ENCODE measurements at places on chromosomes 3 and 15.

DNA sequence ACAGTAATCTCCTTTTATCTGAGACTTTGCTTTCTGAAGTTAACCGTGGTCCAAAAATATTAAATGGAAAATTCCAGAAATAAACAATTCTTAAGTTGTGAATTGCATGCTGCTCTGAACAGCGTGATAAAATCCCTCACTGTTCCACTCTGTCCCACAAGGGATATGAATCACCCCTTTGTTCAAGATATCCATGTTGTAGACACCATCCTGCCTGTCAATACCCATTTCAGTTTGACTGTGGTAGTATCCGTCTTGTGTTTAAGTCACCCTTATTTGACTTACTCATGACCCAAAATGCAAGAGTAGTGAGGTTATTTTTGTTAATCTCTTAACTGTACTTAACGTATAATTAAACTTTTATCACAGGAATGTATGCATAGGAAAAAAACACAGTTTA is 435.0 kb downstream of the SHQ1 start:
- no peak for DNase-seq

DNA sequence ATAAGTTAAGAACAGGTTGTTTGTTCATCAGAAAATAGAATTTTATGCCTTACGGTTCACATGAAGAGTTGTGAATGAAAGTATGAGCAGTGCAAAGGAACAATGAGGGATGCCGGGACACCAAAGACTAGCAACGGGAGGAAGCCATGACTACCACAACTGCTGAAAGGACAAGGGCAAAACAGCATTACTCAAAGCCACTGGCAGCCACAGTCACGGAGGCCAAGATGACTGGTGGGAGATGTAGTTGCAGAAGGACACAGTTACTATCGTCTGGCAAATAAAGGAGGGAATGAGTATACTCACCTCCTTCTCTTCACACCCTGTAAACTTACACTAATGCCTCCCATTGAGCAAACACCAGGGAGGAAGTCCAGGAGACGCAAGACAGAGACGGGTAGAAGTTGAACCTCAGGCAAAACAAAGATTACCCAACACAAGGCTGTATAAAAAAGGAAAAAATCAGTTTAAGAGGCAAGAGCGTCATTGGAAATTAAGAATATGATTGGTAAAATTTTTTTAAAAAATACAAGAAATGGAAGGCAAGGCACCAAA is 675.5 kb downstream of the FHIT start:
- DNase-seq = no peak

DNA sequence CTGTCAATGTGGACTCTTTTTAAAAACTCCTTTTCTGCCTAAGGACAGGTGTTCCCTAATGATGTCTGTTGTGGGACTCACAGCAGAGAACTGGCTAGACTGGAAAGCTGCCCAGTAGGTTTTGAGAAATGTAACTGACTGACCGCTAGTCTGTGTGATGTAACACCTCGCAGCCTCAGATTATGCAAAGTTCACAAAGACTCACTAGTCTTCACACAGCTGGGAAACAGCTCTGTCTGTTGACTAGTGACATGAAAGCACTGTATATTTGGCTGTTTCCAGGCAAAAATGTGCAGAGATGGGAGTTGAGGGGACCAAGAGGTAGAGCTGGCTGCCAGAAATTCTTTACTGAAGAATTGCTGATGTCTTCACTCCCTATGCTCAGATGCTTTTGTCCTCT is 10.3 kb downstream of the PDZRN3 start:
- no peak for DNase-seq

DNA sequence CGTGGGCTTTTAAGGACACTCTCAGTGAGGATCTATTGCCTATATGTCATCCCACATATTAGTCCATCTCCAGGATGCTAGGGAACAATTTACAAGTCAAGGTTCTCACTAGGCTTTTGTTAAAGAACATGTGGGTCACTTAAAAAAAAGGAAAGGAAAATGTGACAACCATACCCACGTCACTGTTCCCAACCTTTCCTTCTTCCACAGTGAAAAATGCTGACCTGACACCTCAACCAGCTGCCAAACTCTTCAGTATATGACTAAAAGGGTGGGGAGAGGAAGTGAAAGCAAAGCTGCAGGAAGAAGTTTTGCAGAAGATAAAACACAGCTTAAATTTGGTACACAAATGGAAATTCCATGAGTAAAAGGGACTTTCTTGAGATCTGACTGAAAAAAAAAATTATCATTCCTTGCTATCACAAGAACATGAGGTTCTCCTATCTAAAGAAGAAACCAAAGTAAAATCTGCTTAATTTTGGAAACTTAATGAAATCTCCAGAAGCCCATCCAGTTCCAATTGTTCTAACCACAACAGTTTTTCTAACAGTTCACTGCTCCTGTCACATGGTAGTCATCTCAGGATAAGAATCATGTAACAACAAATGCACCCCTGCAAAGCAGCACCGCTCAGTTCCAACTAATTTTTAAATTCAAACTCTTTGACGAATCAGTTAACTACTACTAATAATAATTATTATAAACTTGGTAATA is 117.0 kb upstream of the TSPAN3 start:
- DNase-seq = no peak

- no peak for DNase-seq
These were observed 1.0 kb downstream of the OGG1 start for GRCh38 chr3:9750556-9751411.

- no peak for DNase-seq
These were observed 3.0 kb downstream of the KNG1 start for GRCh38 chr3:186719945-186720739.

DNA sequence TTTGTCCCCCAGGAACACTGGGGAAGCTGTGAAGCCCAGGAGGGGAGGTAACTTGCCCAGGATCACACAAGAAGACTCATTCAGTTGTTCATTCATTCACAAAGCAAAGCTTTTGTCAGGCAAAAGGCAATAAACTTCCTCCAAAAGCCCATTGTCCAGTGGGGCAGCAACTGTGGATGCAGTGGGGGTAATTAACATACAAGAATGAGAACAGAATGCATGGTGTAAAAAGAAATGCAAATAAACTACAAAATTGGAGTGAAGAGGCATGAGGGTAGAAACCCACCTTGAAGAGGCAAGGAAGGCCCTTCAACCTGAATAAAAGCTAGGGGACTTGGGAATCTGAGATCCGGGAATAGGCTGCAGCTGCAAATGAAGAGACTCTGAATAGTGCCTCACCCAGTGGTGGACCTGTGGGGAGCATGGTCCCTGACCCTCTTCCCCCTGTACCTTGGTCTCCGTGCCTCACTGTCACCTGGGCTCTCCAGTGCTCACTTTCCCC is 363.6 kb downstream of the CLSTN2 start:
- DNase-seq = peak; percentile 70

DNA sequence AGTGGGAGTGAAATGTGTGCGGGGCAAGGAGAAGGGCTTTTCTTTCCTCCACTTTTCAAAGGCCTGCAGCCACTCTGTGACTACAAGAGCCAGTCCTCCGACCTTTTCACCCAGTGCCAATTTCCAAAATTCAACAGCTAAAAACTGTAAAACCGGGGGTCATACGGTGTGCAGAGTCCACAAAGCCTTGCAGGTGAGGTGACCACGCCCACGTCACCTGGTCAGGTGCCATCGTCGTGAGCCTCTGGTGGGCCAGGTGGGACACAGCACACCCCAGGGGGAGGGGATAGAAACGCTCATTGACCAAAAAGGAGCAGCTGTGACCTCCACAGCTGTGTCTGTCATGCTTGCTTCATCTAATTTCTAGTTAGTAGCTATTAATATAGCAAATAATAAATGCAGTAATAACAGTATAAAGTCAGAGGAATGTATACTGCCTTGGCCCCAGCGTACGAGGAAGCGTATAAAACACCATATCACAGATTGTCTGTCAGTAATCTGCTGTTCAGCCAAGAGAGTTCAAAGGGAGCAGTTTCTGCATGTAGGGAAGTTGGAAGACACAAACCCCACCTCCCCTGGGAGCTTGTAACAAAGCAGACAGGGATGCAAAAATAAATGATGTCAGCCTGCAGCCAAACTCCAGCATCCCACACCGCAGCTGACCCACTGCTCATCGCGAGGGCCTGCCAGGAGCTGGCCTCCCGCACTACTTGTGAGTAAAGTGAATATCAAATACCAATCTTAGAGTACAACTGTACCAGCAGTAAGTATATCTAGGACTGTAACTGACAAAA is 86.7 kb downstream of the VGLL4 start:
- no peak for DNase-seq

GRCh38 chr3:181719991-181720680 is 8.4 kb downstream of the SOX2 start:
- DNase-seq = no peak

DNA sequence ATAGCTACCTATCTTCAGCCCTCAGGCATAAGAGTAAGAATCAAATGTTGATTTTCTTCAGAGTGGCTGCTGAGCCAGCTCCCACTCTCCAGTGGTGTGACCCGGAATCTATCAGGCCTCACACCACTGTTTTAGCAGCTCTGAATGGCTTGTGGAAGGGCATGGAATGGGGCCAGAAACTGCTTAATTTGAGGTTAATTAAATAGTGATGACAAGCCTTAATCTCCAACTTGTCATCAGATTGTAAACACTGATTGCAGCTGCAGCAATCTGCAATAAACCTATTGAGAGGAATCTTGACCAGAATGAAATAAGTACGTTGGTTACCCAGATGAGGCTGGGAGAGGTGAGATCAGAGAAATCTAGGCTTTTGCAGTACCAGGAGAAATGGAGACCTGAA is 317.4 kb downstream of the FHIT start:
- DNase-seq = no peak

DNA sequence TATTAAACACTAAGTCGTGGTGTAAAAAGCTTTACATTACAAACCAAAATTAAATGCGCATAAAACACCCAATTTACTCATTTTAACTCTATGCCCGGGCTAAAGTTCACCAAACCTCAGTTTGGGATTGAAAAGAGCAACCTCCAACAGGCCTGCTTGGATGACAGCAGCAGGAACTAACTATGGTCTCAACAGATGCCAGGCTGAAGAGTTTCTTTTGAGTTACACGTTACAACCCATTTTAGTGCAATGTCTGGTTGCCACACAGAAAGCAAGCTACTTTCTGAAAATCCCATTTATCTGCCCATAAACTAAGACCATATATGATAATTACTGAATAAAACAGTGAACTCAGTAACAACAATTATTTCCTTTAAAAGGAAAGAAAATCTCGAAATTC is 2.2 kb downstream of the SATB1 start:
- DNase-seq = no peak

DNA sequence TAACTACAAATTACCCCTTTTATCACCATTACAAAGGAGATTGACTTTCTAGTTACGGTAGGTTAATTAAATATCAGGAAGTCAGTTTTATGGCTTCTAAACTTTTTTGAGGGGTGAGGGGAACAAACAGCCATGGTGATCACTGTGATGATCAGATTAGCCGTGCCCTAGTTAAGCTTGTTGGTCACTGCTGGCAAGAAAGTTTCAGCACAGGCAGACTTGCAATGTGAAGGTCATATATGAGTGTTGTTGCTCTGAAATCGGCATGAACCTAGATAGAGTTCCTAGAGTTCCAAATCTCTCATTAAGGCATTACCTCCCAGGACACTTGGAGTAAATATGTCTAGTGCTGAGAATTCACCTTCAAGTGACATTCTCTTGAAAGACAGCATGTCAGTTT is 156.6 kb downstream of the GHSR start:
- DNase-seq = no peak

DNA sequence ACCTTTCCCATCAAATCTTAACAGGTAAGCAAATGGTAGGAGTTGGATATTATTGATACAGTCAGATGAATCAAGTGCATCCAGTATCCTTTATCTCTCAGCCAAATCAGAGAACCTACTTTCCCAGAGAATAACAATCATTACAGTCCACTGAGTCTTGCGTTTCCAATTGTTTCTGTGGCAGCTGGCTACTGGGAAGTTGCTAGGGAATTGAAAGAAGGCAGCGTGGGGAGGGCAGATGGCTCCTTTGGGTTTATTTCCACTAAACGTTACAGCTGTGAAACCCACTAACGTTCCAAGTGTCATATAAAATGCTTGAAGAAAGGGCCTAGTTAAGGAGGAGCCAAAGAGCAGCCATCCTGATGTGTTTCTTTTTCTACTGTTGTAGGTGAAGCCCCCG is 78.4 kb downstream of the WDR72 start:
- DNase-seq = no peak

GRCh38 chr15:58311556-58311955 is 120.2 kb upstream of the LIPC start:
- DNase-seq = no peak

DNA sequence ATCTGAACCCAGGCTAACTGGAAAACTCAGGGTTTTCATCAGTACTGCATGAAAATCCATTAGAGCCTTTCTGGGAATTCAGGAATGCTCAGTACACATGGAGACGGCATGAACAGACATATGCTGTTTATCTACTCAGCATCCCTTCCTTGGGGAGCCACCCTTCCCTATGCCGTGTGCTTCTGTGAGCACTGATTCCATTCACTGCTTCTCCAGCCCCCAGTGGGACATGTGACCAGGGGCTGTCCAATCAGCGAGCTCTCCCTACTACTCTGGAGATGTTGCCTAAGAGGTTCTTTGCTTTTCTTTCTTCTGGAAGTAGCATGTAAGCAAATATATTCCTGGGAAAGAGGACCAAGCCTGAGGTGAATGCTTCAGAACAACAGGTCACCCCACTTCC is 5.6 kb upstream of the PCOLCE2 start:
- no peak for DNase-seq

DNA sequence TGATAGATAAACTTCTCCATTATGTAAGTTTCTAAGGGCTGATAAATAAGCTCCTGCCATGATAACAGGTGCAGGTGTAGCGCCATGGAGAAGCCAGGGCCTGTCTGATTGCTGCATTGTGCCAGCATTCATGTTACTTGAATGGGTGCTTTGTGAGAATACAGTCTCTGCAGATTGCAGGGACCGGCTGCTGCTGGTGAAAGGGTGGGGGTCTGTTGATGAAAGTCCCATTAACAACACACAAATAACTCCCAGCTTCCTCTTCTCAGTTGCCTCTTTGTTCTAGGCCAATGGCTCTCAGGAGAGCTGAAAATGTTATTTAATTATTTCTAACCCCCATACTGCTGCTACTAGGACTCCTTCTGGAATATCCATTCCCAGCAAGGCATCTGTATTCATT is 77.2 kb downstream of the RTP4 start:
- DNase-seq = no peak

Measured in NT2/D1 (cell line).